Left ventricle myocardium inferior (tissue), 1 donor: ENCODE measurements at places on chromosomes 6 and 20.
A peak's percentile ranks its signal among the peaks of the same experiment; 100 is the strongest.

- no peak for DNase-seq
These were observed 159.8 kb upstream of the CDH4 start for GRCh38 chr20:61092251-61092650.

DNA sequence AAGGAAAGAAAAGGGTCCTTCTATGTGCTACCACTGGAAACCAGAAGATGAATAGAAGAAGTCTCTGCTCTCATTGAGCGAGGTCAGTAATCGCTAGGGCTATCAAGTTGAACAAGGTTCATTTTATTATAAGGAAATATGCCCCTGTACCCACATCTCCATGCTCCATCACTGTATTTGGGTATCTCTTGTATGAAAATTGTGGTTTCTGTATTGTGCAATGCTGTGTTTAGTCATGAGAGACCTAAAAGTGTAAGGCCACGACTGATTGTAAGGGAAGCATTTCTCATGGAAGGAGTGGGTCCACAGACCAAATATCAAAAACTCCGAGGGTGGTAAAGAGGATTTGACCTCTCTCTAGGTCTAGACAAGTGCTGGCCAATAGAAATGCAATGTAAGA lies 3.6 kb upstream of the HS3ST5 start:
- DNase-seq: no peak

DNA sequence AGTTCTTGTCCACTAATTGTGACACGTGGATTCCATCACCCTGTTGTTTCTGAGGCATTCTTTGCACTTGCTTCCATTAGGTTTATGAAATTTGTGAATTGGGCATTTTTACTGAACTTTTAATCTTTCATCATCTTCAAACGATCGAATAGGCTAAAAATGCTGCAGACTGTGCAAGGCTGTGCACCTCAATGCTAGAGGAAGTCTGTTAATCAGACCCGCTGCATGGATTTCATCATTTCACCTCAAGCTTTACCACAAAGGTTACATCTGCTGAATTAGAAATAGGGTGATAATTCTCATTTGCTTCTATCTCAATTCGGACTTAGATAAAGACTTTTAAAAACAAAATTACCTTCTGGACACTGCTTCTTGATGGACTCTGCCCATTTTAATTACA lies 27.8 kb upstream of the F13A1 start:
- DNase-seq: no peak

GRCh38 chr20:19213946-19214490 lies 1.6 kb downstream of the SLC24A3 start:
- no peak for DNase-seq

DNA sequence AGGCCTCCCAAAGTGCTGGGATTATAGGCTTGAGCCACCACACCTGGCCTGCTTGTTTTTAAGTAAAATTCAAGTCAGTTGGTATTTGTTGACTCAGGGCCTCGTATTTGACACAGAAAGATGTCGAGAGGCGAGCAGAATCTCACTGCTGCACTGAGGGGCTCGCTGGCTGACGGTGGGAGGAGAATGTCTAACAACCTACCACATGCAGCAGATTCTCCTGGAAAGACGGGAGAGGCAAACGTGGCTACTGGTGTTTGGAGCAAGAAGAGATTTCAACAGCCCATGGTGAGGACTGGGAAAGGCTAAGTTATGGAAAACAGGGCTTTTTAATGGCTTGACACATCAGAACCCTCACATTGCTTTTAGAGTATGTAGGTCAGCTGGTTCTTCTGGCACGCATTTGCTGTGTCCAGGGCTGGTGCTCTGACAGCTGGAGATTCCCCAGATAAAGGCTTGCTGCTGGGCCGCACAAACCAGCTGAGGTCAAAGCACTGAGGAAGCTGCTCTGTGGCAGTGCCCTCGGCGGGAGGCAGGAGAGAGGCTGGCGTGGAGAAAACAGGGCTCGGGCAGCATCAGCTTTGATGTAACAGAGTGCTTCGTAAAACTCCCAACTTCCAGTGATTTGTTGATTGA lies 84.2 kb upstream of the FRMD1 start:
- no peak for DNase-seq

GRCh38 chr6:105994591-105995390 lies 91.3 kb upstream of the PRDM1 start:
- peak; percentile 41 for DNase-seq

GRCh38 chr6:123668965-123669591 lies 32.3 kb upstream of the TRDN start:
- DNase-seq: no peak

- DNase-seq: no peak
These were observed 425.3 kb downstream of the KIF16B start for GRCh38 chr20:16147916-16148315.

GRCh38 chr6:129440691-129441090 lies 269.3 kb downstream of the ARHGAP18 start:
- no peak for DNase-seq

- no peak for DNase-seq
These were observed 256.4 kb downstream of the CDH4 start for GRCh38 chr20:61508301-61509096.

DNA sequence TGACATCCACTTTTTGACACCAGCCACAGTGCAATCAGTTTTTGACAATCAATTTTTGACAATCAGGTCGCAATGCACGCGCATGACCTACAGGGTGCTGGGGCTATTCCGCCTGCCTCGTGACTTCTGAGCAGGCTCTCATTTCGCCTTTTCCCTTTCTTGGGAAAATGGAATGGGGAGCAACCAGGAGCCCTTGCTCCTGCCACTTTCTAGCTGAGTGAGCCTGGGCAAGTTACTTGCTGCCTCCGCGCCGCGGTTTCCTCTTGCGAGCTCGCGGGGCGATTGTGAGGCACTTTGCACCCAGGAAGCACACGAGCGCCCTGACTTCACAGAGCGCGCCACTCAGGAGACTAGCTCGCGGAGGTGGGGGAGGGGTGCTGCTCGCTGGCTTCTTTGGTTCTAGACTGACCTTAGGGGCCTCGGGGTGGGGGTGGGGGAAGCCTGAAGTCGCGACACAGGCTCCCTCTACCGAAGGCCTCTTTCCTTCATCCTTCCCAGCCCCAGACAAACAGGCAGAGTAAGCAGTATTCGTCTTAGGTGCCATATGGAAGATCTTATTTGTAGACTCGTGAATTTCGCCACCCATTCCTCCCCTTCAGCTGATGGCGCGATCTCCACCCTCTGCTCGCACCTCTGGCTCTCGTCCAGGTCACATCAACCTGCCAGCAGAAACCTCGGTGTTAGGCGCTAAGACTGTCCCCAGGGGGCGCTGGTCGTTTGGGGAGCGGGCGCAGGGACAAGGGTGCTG lies 4.6 kb downstream of the TP53TG5 start:
- DNase-seq: peak; percentile 88

GRCh38 chr20:17934141-17934862 lies 34.3 kb downstream of the SNX5 start:
- no peak for DNase-seq

GRCh38 chr20:13288357-13288756 lies 67.3 kb downstream of the ISM1 start:
- no peak for DNase-seq

GRCh38 chr6:156777577-156778453 lies 637 bp downstream of the ARID1B start:
- peak; percentile 66 for DNase-seq

DNA sequence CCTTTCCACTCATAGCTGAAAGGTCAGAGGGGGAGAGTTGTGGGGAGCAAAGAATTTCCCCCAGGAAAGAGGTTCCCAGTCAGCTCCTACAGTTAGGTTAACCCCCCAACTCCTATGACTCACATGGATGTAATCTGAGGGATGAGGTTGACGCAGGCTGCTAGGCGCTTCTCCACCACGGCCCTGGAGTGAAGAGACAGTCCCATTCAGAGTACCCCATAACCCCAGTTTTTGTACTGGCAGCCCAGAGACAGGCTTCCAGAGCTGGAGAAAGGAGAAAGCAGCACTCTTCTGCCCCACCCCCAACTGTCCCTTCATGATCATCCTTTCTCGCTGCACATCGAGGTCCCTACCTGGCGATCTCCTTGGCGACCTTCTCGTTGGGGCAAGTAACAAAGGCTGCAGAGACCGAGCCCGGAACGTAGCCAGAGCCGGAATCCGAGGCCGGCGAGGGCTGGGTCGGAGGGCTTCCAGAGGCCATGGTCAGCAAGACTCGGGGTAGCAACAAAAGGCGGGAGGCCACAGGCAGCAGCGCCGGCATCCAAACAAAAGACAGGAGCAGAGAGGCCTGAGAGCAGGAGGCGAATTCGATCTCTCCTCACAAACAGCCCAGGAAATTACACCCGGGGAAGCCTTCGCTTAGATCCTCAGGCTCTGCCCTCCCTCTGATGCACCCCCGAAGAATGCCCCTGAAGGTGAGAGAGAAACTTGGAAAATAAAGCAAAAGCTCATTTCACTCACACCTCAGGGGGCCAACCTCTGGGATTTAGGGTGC lies 592 bp downstream of the CUTA start:
- DNase-seq: no peak

DNA sequence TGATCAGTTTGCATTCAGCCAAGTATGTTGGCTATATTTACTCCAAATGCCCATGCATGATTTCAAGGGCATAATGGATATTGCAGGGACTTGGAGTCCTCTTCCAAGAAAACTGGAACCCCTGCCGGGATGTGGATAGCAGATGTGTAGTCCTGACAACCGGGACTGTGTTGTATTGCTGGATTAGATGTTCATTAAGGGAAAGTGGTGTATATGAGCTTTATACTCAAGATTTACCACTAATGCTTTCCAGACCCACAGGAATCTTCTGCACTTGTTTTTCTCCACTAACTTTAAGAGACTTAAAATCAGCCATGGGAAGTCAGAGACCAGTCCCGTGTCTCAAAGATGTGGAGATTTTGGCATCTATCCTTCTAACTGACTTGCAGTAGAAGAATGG lies 770.9 kb downstream of the HDGFL1 start:
- DNase-seq: no peak

GRCh38 chr6:6314596-6314995 lies 5.9 kb downstream of the F13A1 start:
- no peak for DNase-seq
